Stimulated activated CD4-positive, alpha-beta T cell treated with anti-CD3 and anti-CD28 coated beads, Interleukin-12 subunit alpha, Interleukin-12 subunit beta, amount 100 ng/mL, for 48 hours (primary cell): ENCODE measurements at places on chromosomes 6 and 20.

DNA sequence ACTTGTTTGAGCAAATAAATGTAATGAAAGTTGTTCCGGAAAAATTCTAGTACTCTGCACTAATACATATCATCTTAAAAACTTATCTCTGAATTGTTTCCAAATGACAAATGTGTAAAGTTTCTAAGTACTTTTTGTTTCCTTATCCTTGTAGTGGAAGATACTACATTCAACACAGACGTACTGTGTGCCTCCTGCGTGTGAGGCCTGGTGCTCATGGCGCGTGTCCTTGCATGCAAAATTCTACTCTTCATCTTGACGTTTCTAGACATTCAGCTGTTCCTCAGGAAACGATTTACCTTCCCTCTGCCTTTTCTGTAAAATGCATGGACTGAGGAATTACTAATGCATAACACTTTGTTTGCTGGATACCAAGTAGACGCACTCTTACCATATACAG is 11.5 kb downstream of the DLL1 start:
- no peak for DNase-seq

GRCh38 chr20:46034039-46034438 is 5.0 kb downstream of the SLC12A5 start:
- no peak for DNase-seq

- DNase-seq = no peak
Observed at GRCh38 chr6:135257631-135258405, 76.7 kb downstream of the MYB start.

- DNase-seq = no peak
Observed at GRCh38 chr6:108174371-108175175, 8.8 kb downstream of the NR2E1 start.

DNA sequence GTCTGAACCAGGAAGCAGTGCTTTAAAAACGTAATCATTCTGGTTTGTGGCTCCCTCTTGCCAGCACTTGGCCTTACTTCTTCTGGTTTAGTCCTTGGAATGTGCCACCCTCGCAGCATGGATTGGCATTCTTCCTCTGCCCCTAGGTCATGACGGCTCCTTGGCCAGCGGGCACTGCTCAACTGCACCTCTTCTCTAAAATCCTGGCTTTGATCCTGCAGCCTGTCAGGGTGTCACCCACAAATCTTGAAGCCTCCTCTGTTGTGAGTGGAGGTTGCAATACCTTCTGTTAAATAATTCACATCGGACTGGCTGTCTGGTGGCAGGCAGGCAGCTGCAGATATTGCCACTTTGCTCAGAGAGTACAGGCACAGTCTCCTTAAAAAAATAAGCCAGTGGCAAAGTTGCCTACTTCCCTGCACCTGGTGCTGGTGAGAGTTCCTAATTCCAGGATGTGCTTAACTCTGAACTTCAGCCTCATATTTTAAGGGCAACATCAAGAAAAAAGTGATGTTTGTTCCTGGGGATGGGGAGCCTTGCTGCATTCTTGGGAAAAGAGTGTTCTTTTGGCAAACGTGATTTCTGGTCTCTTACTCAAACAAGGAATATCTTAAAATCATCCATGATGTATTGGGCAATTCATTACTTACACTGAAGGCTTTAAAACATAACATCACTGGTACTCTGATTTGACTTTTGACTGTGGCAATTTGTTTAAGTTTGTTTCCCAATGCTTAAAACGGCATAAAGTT is 179.8 kb downstream of the FOXA2 start:
- no peak for DNase-seq

- no peak for DNase-seq
Observed at GRCh38 chr20:5486377-5487054, 169.8 kb upstream of the PROKR2 start.

GRCh38 chr6:6823030-6823429 is 234.5 kb downstream of the LY86 start:
- DNase-seq = no peak

DNA sequence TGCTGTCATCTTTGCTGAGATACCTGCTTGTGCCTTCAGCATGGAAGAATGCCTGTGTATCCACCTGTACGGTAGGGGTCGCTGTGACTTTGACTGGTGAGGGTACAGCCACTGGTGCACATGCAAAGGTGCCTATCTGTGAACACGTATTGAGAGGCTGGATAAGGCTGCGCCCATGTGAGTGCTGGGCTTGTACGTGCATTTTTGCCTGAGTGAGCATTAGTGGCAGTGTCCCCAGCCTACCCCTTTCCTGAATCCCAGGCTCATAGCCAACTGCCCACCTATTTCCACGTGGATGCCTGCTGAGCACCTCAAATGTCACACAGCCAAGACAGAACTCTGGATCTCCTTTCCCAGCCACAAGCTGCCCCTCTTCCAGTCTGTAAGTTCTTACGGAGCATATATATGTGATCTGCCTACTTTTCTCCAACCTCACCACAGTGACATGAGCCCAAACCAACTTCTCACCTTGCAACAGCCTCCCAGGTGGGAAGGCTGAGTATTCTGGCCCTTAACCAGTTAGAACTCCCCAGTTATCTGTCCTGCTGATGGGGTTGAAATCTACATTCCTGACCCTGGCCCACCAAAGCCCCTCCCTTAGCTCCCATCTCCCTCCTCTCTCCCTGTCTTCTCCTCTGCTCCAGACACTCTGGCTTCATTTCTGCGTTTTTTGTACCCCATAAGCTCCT is 1.1 kb upstream of the SLC2A10 start:
- DNase-seq = no peak

DNA sequence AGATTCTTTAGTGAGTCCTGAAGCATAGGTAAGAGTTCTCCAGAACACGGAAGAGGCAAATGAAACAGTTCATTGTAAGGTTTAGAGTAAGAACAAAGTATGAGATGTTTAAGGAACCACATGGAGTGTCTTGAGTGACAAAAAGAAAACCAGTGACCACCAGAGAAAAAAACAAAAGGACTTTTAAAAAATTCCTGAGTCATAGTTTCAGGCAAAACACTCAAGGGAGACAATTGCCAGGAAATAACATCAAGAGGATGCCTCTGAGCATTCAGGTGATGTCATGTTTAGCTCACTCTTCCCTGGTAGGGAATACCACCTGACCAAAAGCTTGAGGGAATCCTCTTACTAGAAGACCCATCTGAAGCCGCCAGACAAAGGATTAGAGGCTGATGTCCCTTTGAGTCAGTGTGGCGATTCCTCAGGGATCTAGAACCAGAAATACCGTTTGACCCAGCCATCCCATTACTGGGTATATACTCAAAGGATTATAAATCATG is 110.3 kb downstream of the COL19A1 start:
- DNase-seq = no peak

DNA sequence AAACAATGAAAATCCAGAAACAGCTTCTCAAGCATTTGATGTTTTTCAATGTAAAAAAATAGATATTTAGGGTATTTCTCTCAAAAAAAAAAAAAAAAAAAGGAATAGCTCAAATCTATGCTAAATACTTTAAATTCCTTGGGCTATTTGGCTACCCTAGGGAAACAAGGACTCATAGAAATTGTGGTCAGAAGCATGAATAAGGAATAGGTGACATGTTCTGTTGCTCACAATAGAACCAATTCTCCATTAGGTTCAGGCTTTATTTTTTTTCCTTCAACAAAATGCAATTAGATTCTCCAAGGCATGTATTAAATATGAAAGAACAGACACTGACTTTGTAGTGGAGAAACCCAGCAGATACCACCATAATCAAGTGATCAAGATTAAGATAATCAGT is 904.3 kb upstream of the FLRT3 start:
- no peak for DNase-seq

DNA sequence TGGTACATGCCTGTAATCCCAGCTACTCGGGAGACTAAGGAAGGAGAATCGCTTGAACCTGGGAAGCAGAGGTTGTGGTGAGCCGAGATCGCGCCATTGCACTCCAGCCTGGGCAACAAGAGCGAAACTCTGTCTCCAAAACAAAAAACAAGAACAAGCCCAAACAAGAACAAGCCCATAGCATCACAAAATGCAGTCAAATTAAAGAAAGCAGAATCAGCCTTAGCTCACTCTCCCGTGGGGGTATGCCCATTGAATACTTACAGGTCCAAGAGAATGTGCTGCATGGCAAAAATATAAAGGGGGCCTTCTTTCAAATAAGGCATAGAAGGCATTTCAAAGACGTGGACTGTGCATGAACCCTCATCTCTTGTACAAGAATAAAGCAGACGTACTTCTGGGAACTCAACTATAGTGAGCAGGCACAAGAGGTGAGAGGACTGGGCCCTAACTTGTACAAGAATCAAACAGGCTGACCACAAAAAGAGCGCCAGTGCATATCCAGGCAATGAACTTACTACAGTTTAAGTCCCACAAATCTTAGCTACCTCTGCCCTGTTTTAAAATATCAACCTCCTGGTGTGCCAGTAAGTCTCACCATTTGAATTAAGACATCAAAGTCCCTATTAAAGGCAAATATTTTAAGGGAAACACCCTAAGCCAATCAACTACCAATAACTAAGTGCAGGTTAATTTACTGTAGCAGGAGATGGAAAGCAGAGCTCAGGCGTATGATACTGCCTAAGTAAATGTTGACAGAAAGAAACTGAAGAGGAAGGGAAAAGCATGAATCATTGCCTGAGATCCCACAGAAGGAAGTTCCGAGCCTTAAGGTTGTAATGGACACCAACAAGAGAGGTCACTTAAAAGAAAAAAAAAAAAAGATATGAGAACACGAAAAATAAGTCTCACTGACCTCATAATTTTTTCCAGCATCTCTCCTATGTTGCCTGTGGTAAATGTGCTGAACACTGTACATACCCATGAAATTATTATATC is 37.4 kb downstream of the TOMM6 start:
- DNase-seq = no peak

DNA sequence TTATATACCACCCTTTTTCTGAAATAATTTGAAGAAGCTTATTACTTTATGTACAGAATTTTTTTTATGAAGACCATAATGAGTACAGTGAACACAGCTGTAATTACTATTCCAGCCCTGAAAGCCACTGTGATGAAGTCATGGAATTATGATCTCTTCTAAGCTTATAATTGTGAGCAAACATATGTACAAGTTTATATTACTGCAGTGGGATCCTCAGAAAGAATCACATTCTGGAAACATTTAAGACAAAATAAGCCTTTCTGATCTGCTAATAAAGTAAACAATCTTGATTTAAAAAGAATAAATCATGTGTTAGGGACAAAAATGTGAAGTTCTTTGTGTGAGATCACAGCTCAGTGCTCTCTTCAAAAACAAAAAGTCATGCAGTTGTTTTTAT is 560.4 kb downstream of the CD109 start:
- DNase-seq = no peak

DNA sequence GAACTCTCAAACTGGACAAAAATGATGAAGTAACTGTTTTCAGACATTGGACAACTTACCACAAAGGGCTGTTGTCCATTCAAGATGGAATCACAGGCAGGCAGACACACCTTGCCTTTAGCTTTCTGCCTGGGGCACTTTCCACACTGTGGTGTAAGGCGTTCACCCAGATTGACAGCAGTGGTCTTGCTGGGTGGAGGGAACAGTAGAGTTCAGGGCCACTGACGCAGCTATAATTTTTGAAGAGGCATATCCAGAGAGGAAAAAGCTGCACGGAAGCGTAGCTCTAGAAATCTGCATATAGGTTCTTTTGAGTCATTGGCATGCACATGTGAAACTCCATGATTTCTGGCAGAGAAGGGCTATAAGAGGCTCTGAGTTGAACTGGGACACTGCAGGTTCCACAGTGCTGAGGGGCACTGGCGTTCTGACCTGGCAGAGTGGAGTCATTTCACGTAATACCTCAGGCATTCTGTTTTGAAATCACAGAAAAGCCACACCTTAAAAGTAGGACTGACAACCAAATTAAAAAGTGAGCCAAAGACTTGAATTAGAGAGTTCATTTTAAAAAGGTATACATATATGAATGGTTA is 105.0 kb upstream of the EDN1 start:
- DNase-seq = no peak

DNA sequence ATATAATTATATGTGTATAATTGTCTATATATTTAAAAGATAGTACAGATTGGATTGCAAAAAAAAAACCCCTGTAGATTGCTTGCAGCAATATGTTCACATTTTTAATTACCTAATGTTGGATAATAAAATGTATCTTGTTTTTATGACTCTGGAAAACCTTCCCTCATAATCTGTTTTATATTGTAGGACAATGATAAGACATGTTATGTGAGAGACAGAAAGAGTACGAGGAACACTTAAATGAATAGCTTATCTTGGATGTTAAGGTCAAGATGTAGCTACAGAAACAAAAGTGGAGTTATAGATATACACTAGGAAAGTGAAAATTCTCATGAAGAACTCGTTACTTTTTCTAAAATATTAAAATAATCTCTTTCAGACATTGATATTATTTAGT is 691.6 kb upstream of the IMPG1 start:
- no peak for DNase-seq

- DNase-seq = no peak
Observed at GRCh38 chr6:162846723-162847122, 118.9 kb downstream of the PACRG start.

- DNase-seq = no peak
Observed at GRCh38 chr20:46324379-46324778, 16.1 kb upstream of the CDH22 start.

GRCh38 chr20:33009214-33010132 is 2.0 kb downstream of the BPIFB2 start:
- DNase-seq = no peak

GRCh38 chr6:85669735-85670194 is 27.1 kb upstream of the SYNCRIP start:
- DNase-seq = peak; percentile 9

- DNase-seq = no peak
Observed at GRCh38 chr6:147267658-147268057, 63.4 kb downstream of the STXBP5 start.

DNA sequence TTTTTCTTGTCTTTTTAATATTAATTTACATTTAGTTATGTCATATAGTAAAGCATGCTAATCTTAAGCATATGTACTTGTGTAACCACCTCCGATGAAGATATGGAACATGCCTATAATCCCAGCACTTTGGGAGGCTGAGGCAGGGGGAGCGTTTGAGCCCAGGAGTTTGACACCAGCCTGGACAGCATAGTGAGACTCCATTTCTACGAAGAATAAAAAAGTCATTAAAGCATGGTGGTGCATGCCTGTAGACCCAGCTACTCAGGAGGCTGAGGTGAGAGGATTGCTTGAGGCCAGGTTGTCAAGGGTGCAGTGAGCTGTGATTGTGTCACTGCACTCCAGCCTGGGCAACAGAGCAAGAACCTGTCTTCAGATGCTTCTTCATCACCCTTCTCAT is 628.8 kb upstream of the FLRT3 start:
- no peak for DNase-seq

GRCh38 chr6:11201772-11202512 is 30.5 kb downstream of the NEDD9 start:
- no peak for DNase-seq

- DNase-seq = no peak
Observed at GRCh38 chr6:142167071-142167470, 20.0 kb downstream of the VTA1 start.
